Calu3 (cell line): ENCODE measurements at places on chromosomes 2 and 18. TPM values are rescaled to one million over a fixed set of nuclear protein-coding genes. Genes with fewer than 3 reads are reported as not detected.

- DNase-seq = no peak
- H3K27ac ChIP-seq = no peak overlapping the region
- no peak overlapping the region for H3K4me3 ChIP-seq
- no peaks in the 10 kb centered on the region for H3K27me3 ChIP-seq
Observed at GRCh38 chr2:79993144-79993543, 311.4 kb downstream of the LRRTM1 start.

- no peak overlapping the region for H3K4me3 ChIP-seq
- H3K4me1 ChIP-seq = peaks cover 15% of the 10 kb centered on the region
- H3K27me3 ChIP-seq = no peaks in the 10 kb centered on the region
- DNase-seq = no peak
- H3K36me3 ChIP-seq = no peaks in the 10 kb centered on the region
Observed at GRCh38 chr2:10370390-10370789, 67.7 kb downstream of the HPCAL1 start.

GRCh38 chr2:181972431-181973170 lies 13.1 kb upstream of the PPP1R1C start:
- no peaks in the 10 kb centered on the region for H3K4me1 ChIP-seq
- no peak overlapping the region for H3K27ac ChIP-seq
- no peaks in the 10 kb centered on the region for H3K36me3 ChIP-seq
- H3K4me3 ChIP-seq = no peak overlapping the region
- no peak for DNase-seq

- H3K36me3 ChIP-seq = no peaks in the 10 kb centered on the region
- no peak for DNase-seq
- peaks cover 52% of the 10 kb centered on the region for H3K4me1 ChIP-seq
- no peak overlapping the region for H3K27ac ChIP-seq
Observed at GRCh38 chr2:61632276-61633169, 94.4 kb upstream of the XPO1 start.

PROM2 gene
- total RNA-seq = 24.7 and 29.9 TPM in 2 replicates
